ENCODE measurements at places on chromosomes 12 and 14.

- no peak for DNase-seq
Observed at GRCh38 chr14:54944737-54945391, 42.2 kb upstream of the GCH1 start.

GRCh38 chr12:64840119-64840518 lies 15.7 kb downstream of the TBC1D30 start:
- DNase-seq, result no peak

DNA sequence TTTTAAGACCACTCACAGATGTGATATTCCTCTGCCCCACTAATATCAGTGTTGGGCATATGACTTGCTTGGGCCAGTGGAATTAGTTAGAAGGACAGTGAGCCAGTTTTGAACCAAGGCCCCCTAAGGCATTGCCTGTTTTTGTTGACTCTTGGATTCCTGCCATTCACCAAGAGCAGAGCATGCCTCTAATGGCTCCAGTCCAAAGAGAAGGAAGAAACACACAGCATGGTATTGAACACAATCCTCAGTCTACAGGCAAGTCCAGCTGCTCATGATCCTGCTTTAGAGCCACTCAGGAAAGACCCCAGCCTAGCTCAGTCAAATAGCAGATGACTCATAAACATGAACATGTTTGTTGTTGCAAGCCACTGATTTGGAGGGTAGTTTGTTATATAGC lies 1201.5 kb downstream of the BCL11B start:
- no peak for DNase-seq

- DNase-seq, result no peak
Observed at GRCh38 chr12:52559979-52560378, 7.0 kb upstream of the KRT71 start.

DNA sequence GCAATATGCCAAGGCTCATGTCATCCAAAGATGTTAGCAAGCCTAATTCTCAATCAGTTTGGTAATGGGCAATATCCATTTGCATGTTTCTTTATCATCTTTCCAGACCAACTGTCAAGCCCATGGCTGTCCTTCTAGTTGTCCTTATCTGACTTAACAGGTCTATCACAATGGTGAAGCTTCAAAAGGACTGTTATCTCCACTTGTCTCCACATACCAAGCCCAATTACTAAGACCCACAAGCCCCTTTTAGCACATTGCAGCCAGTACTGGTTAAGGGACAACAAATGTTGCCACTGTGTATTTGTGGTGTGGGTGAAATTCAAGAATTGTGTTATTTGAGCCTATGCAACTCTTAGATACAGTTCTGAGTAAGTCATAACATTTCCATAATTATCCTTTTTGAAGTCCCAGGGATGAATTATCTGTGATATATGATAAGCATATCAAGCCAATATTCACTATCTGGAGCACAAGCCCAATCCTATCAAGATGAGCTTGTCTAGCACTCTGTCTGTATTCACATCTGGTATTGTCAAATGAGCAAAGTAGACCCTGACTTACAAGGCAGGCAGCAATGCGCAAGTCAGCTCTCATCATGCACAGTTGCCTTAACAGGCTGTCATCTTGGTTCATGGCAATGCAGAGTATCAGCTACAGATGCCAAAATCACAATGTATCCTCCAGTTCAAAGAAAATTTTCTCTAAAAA lies 19.3 kb upstream of the ST8SIA1 start:
- DNase-seq, result no peak

DNA sequence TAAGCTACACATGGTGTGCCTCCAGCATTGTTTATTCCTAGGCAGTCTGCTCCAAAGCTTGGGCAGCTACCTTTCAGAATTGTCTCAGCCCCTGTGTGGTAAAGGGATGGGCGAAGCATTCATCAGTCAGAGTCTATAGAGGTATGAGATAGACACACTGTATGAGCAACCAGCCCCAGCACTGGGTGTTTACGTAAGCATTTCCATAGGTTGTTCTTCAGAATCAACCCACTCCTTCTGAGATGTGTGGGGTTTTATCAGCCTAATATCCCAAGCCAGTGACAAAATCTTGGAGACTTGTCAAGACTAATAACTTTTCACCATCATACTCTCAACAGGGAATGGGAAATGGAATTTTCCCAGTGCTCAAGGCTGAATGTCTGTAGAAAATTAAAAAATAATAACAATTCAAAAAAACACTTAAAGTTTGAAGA lies 98.2 kb downstream of the BTG1 start:
- DNase-seq, result peak; percentile 21

GRCh38 chr12:11810206-11810545 lies 160.7 kb downstream of the ETV6 start:
- no peak for DNase-seq

Data from stimulated activated naive CD4-positive, alpha-beta T cell (primary cell).